H4 (cell line): ENCODE measurements at places on chromosomes 12 and 14. TPM values are rescaled to one million over a fixed set of nuclear protein-coding genes. Genes with fewer than 3 reads are reported as not detected.

DNA sequence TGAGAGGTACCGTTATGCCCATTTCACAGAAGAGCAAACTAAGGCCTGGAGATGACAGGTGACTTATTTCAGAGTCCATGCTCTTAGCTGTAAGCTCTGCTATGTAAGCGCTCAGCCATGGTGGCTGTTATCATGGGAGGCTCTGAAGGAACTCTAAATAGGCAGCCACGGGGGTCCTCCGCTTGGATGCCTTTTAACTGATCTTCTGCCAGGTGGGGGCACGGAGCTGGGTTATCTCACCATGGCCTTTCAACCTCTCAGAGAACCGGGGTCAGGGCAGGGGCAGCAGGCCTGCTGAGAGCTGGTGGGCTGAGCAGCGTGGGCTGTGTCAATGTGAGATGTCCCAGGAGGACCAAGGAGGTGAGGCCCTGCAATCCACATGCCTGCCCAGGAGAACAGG lies 49.7 kb upstream of the RBM19 start:
- no peak for DNase-seq

- peak; percentile 25 for DNase-seq
These were observed 17.0 kb downstream of the UBE3B start for GRCh38 chr12:109494348-109494881.

DNA sequence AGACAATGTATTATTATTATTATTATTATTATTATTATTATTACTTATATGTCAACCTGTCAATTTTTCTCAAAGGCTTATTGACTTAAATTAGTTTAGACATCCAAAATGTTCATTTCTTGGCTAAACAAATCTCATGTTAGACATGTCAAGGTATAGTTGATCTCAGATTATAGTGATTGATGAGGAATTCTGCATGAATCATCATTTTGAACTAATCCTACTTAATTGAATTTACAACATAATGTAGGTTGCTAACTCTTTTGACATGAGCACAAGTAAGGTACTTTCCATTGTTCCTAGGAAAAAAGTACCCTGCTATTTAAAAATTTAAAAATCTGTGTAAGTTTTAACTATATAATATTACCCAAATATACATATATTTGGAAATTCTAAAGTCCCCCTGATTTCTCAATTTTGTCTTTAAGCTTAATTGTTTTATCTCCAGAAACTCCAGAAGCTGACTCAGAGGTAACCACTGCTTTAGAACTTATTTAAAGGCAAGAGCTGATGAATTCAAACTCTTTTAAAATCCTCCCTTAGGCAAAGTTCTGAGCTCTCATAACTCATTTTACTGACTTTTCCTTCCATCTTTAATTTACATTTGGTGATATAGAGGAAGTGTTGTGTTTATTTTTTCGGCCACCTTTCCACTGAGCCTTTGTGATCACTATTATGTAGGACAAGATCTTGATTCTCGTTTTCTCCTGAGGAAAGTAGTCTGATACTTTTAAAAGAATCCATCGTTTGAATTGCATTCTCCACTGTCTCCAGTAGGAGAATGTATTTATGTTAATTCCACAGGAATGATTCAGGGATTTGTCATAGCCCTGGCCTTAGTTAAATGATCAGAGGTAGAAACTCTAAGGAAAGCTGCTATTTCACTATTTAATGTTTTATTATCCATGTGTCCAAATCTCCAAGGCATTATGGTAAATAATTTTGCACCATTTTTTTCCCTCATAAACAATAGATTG lies 1304.5 kb downstream of the AACS start:
- peak; percentile 72 for DNase-seq

DNA sequence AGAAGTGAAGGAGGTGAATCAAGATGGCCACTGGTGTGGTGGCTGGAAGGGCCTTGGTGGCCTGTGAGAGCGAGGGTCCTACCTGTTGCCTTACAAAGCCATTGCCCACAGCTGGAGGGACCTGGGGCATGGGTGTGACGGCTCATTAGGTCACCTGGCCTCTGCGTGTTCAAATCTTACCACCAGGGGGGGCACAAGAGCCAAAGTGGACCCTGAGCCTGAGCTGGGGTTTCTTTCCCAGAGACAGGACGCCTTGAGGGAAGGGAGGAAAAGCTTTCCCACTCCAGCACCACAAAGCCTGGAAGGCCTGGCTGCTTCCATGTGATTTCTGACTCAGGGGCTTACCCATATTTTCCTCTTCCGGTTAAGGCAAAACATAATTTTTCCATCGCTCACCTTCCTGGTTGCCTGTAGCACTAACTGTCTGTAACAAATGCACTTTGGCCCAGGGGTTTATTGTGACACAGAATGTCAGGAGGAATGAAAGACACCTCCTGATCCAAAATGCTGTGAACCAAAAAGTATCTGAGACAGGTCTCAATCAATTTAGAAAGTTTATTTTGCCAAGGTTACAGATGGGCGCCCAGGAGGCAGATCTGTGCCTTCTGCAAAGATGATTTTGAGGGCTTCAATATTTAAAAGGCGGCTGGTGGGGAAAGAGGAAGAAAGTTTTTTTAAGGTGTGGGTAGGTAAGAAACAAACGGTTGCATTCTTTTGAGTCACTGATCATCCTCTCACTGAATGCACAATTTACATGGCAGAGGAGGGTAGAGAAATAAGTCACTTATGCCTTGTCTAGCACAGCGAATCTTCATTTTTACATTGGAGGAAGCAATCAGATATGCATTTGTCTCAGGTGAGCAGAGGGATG lies 4.3 kb upstream of the CD9 start:
- peak; percentile 89 for DNase-seq

DNA sequence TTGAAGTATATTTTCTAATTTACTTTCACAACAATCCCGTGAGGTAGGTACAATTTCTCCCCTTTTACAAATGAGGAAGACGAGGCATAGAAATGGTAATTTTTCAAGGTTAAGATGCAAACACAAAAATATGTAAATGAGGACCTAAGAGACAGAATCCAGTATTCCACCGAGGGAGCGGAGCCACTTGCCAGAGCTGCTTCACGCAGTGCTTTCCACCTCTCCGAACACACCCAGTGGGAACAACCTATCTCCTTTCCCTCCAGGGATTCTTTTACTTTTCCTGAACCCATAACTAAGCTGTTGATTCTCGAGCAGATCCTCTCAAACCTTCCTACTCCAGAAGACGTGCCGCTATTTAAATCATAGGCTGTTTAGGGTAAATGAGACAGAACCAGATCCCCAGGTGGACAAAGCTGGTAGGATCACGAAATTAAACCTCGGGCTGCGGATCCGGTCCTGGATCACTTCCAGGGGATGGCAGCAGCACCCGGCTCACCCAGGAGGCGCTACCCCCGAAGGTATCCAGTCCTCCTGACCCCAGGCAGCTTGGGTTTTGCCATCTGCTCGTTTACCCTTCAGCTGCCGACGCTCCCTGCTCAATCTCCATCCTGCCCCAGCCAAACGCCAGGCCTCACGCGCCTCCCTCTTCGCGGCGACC lies 1.5 kb downstream of the DDHD1 start:
- DNase-seq = peak; percentile 54

- no peak for DNase-seq
These were observed 1.6 kb downstream of the KRT71 start for GRCh38 chr12:52551216-52551865.

DNA sequence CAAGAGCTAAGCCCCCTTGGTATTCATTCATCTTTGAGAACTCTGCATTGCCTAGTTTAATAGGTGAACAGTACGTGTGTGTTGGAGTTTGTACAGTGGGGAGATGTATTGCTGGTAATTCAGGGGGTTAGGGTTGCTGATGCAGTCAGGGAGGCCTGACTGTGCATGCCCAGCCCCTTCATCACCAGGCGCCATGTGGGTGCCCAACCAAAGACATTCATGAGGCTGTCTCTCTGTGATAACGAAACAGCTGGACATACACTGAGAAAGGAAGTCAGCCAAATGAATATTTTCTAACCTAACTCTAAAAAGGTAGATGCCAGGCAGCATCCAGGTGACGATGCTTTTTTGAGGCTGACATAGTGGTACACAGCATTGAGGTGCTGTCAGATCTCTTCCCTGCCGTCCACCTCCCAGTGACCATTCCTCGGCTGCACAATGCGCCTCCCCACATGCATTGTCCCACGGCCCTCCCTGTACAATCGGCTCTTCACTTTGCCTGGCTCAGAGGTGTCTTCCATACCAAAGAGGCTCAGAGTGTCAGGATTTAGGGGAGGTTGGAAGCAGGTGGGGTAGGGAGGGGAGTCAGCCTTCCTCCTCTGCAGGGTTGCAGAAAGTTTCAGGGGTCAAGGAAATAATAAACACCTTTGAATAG lies 19.0 kb downstream of the EML1 start:
- no peak for DNase-seq

DNA sequence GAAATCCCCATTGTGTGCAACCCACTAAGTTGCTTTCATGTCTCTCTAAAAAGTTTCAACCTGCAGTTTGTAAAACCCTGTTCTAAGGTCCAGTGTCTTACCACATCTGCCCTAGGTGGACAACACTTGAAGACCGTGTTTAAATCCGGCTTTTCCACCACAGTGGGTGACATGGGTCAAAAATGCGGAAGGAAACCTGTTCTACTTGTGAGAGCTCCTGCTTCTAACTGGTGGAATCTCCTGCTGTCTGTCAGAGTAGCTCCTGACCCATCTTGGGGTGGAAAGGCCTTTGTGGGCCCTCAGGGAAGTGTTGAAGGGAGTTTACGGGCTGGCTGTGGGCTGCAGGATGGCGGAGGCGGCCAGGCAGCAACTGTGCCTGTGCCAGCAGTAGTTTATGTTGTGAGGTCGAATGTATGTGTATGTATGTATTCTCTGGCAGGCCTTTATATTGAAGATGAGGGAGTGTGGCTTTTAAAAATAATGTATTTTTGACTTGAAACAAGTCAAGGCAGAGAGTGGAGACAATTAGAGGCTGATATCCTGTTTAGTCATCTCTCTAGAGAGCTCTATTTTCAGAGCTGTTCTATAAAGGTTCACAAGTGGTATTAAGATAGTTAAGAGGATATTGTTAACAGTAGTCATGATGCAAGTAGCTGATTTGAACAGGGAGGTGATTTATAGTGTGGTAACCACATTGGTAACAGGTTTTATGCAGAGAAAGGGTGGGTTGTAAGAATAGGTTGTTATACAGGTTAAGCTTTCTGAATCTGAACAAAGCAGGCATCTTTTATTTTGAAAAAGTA lies 67.0 kb downstream of the PRKCH start:
- DNase-seq = peak; percentile 21

DNA sequence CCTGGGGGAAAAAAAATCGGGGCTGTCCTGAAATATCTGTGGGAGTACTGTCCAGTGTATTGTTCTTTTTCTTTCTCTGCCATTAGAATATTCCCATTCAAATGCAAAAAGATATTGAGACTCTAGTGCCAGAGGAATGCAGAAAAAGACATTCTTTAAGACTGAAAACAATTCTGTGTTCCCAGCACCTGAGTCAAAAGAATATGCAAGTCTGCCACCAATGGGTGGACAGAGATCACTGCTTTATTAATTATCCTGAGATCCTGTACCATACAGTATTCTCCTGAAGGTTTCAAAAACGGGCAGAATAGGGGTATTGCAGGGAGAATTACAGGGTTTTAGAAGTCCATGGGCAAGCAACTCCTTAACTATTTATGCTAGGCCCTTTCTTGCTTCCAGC lies 361.8 kb downstream of the C12orf50 start:
- peak; percentile 31 for DNase-seq

DNA sequence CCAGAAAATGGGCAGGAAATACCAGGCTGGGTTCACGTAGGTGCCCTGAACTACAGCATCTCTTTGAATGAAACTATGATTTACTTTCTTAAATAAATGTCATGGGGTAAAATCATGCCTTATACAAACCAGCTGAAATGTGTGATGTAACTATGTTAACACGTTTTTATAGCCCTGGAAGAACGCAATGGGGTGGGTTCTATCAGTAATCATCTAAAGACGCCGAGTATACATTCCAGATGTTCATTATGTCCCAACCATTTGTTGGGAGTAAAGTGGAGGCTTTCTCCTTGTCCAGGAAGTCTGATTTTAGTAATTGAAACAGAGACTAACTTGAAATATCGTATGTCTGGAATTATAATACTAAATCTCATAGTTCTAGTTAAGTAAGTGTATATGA lies 16.2 kb upstream of the IGF1 start:
- DNase-seq = no peak

DNA sequence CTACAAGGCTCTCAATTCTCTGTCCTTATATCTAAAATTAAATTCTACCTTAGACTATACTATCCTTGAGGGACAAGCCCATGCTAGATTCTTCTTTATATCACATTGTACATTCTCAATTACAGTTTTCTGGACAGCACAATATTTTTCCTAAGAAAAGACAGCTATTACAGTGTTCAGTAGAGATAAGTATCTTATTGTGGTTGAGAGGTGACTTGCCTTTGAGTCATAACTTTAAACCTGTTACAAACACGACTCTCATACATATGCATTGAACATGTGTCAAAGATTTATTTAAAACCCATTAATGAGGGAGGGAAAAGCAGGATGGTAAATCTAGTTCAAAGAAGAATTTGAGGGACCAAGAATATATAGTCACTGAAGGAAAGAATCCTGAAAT lies 61.1 kb downstream of the TPH2 start:
- no peak for DNase-seq

- DNase-seq = no peak
These were observed 236.1 kb downstream of the C12orf50 start for GRCh38 chr12:87793131-87793530.

DNA sequence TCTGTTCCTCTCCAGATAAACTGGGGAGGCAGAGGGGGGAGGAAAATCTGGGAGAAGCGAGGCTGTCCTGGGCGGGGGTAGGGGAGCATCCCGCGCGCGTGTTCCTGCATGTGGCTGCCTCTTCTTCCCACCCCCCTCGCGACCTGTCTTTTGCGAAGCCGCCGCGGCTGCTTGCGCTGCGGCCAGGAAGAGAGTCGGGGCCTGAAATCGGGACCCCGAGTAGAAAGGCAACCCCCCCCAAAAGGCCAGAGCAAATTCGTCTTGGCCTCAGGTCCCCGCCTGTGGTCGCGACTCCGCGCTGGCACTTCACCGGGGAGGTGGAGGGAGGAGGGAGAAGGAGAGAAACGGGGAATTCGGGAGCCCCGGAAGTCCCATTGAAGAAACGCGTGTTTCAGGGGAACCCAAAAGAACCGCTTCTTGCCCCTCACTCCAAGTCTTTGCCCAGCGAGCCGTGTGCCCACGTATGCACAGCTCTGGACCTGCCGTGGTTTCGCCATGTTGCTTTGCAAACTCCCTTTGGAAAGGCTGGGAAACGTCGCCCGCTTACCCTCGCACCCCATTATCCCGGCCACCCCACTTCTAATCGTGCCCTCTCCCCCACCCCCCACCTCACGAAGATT lies 944 bp downstream of the CCND2 start:
- no peak for DNase-seq

GRCh38 chr12:132511516-132512196 lies 21.7 kb downstream of the FBRSL1 start:
- DNase-seq = no peak

NPAS3 gene
- 2.6 and 4.2 TPM in 2 replicates for total RNA-seq

POTEG gene
- total RNA-seq = 0.41 and 0.75 TPM in 2 replicates

CIROP gene
- total RNA-seq = not detected in 2 replicates

GPD1 gene
- total RNA-seq = 0.25 TPM in 1 of 2 replicates, not detected in the other

SERPINA6 gene
- total RNA-seq = 0.35 and 0.82 TPM in 2 replicates

TAS2R43 gene
- not detected in 2 replicates for total RNA-seq

HOXC13 gene
- 2.0 and 4.4 TPM in 2 replicates for total RNA-seq

CATSPERB gene
- total RNA-seq = 0.06 TPM in 1 of 2 replicates, not detected in the other
